ENCODE measurements at places on chromosomes 2 and 18.

GRCh38 chr2:72539071-72539552 lies 286.7 kb downstream of the EXOC6B start:
- DNase-seq, result no peak

GRCh38 chr2:16654833-16655444 lies 10.7 kb downstream of the CYRIA start:
- peak; percentile 80 for DNase-seq

- DNase-seq, result no peak
Observed at GRCh38 chr2:235324324-235324723, 169.5 kb upstream of the AGAP1 start.

- no peak for DNase-seq
Observed at GRCh38 chr18:35610724-35611123, 29.2 kb downstream of the GALNT1 start.

- DNase-seq, result no peak
Observed at GRCh38 chr2:133690780-133691179, 122.5 kb upstream of the NCKAP5 start.

DNA sequence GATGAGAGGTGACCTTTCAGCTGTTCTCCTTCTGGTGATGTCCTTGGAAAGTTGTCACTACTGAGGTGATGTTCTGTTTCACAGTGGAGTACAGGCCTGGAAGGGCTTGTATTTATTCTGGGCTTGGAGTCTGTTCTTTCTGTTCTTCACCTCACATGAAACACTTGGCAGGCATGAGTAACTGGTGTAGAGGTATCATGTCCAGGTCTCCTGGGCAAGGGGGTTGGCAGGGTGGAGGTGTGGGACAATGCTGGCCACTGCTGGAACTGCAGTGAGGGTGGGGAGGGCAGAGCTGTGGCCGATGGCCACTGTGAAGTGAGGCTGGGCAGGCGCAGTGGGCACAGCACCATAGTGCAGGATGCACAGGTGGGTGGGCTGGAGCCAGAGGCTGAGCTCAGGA lies 35.4 kb downstream of the PLEKHB2 start:
- no peak for DNase-seq

GRCh38 chr2:56410140-56410539 lies 226.3 kb downstream of the CCDC85A start:
- no peak for DNase-seq

DNA sequence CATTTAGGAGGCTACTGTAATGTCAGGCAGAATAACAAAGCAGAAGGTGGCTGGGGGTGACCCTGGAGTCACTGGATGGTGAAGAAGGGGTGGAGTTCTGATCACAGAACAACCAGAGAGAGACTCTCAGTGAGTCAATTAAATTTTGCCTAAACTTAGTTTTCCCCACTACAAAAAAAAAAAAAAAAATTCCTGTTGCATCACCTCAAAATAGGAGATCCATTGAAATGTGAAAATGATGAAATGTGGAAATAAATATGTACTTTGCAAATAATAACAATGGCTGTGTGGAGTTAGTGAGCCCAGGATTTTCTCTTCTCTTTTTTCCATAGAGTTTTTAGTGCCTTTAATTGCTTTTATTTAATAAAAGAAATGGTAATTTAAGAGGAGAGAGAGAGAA lies 165.5 kb downstream of the GFPT1 start:
- no peak for DNase-seq

DNA sequence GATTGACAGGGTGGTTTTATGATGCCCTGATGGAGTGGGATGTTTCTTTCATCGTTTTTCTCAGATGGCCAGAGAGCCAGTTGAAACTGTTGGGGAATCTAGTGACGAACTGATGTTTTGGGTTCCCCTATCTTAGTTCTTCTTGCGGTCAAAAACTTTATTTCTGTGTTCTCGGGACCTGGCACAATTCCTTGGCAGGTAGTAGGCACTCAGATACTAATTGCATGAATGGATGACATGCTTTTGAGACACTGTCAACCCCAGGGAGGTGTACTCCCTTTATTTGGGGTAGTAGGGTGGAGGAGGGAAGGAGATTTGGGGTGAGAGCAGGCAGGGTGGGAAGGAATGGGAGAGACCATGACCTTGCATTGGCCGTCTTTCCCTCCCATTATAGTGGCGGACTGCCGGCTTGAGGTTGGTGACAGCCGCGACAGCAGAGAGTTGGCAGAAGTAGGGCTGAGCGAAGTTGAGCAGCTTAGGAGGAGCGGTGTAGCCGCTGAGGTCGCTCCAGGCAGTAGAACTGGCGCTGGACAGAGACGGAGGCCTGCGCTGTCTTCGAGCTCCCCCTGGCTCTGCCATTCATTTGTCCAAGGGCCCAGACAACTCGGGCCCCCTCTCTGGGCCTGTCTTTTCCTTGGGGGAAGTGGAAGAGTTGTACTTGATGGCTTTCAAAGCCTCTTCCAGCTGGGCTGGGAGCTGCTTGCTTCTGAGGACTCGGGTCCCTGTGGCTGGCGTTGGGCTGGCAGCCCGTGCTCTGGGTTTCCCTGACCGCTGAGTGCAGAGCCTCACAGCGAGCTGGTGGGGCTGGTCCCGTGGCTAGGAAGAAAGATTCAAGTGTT lies 2.6 kb downstream of the TET3 start:
- DNase-seq, result peak; percentile 65

DNA sequence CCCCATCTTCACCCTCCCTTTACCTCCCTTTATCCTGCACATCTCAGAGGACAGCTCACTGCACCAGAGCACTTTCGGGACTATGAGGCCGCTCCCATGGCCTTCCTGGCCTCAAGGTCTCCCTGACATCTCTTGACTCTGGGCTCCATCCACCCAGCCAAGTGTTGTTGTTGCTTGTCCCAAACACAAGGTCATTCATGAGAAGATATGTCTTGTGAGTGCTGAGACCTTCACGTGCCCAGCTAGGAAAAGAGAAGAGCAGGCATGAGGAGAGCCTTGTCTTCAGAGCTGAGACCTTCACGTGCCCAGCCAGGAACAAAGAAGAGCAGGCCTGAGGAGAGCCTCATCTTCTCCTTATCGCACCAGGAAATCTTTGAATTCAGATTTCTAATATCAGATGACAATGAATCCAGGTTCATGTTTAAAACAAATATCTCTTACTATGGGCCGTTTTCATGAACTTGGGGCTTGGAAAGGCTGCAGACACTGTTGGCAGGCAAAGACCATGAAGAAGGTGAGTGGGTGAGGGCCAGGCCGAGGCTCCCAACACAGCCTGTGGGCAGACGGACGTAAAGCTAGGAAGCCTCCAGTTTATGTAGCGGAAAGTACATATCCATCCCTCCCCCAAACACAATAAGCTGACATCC lies 256.1 kb downstream of the NDUFA10 start:
- no peak for DNase-seq

DNA sequence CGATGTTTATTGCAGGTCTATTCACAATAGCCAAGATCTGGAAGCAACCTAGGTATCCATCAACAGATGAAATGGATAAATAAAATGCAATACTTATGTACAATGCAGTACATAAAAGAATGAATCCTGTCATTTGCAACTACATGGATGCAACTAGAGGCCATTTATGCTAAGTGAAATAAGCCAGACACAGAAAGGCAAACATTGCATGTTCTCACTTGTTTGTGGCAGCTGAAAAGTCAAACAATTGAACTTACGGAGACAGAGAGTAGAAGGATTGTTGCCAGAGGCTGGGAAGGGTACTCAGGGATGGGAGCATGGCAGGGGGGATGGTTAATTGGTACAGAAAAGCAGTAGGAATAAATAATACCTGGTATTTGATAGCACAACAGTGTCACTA lies 563.9 kb downstream of the TMX3 start:
- DNase-seq, result no peak

GRCh38 chr18:71329114-71329513 lies 1040.3 kb downstream of the SOCS6 start:
- DNase-seq, result no peak

DNA sequence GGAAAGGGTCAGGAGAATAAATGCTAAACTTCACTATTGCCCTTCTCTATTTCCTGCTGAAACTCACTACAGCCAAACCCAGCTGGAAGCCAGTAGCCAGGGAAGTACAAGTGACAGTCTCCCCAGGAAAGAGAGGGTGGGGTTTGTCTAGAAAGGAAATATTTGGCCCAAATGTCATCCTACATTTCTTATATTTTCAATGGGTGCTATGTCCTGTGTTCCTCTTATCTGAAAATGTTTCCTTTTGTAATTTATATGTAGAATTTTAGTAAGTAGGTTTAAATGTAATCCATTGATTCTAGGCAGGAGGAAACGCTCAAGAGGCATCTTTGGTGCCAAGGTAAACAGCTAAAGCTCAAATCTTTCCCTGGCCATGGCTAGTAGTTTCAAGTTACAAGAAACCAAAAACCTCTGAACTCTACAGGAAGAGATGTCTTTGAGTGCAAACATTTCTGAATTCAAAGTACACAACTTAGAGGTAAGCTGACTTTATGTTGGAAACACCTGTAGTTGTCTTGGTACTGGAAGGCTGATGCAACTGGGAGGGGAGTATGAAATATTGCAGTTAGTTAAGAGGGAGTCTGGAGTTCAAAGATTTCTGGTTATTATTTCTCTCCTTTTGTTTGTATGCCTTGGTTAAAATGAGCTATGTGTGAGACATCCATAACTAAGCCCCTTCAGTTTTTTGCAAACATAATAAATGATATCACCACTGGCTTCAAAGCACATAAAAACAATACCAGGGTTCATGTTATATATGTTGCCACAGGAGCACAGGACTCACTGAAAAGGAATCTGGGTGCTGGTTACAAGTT lies 356.1 kb upstream of the ZC3H15 start:
- no peak for DNase-seq

- DNase-seq, result no peak
Observed at GRCh38 chr2:26409785-26410184, 8.1 kb downstream of the DRC1 start.

DNA sequence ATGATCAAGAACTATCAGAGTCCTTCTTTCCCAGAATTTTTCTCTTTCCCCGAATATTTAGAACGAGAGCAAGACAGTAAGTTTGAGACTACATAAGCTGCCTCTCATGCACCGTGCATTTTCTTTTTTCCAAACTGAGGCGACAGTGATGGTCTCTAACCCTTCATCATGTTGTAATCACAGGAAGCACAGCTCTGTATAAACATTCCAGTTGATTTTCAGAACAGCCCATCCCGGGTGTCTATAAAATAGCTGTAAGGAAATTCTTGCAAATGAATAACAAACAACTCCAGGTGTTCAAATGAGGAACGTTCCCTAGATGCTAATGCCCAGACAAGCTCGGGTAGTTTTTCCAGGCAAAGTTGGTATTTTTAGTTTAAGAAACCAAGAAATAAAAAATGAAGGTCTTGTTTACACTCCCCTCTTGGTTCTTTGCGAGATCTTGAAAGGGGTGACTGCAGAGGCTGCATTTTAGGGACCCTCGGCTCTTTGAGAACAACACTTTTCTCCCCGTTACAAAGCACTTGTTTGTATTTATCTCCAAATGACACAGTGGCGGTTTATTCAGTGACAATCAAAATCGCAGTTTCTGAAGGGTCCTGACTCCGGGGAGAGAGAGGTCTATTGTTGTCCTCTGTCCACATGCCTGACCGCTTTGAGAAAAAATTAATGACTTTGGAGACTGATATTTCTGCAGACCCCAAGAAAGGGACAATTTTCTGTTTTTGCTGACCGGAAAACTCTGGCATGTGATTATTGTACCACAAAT lies 101.1 kb upstream of the NCK2 start:
- DNase-seq, result no peak

DNA sequence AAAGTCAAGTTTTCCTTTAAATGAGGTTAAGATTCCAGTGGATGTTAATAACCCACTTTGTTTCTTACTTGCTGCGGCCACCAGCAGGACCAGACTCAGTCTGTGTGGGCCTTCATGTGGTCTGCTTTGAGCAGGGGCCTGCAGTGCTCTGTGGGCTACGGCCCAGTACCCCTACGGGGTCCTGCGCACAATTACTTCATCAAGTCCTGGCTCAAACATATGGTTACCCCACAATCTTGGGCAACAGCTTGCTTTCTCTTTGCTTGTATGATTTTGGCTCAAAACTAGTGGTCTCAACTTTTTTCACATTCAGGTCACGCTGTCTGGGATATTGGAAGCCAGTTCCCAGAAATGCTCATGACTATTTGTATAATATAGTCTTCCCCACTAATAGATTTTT lies 64.2 kb downstream of the PTPN2 start:
- DNase-seq, result no peak

DNA sequence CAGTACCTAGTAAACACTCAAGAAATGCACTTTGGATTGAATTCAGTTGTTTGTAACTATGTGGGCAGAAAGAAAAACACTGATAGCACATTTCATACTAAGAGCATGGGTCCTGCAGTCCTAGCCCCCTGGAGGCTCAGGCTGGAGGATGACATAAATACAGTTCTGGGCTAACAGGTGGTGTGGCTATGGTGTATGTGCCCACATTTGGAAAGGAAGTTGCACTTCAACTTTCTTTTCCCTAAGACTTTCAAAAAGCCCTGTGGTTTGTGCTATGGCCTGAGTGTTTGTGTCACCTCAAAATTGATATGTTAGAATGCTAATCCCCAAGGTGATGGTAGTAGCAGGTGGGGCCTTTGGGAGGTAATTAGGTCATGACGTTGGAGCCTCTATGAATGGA lies 218.2 kb downstream of the CDCA7 start:
- no peak for DNase-seq

- no peak for DNase-seq
Observed at GRCh38 chr2:120307482-120307881, 38.5 kb upstream of the INHBB start.

DNA sequence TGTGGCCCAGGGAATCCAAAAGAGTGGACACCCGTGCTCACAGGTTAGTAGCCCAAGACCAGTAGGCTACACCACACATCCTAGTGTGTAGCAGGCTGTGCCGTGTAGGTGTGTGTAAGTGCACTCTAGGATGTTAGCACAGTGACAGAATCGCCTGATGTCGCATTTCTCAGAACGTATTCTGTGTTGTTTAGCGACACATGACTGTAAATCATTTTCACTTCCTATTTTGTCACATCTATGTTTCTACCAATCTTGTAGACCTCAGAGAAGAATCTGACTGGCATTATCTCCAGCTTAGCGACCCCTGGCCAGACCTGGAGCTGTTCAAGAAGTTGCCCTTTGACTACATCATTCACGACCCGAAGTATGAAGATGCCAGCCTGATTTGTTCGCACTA lies 45.1 kb downstream of the NTSR2 start:
- DNase-seq, result peak; percentile 6

DNA sequence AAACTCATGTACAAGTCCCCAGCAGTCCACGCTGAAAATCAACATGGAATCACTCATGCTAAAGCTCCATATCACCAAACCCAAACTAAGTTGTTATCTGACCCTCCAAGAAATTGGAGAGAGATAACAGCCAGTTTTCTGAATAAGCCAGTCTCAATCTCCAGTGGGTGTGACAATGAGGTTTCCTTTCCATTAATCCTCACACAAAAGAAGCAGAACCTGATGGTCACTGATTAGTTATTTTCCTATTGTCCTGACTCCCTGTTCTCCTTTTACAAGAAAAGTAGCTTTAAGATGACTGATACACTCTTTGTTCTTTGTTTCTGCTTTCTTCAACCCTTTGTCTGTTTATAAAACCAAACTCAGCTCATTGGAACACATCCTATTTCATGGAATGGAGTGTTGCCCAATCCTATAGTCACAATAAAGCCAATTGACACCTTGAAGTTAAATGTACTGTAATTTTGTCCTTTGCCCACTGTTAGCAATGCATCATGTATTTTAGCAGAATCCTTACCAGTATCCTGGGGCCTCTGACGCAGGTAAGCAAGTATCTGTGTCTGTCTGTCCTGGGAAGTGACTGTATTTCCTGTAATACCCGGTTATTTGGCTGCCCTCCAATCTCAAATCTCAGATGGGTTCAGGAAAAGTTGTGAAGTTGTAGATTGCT lies 30.6 kb upstream of the SH3RF3 start:
- no peak for DNase-seq
